Stromal cell of bone marrow (primary cell): ENCODE measurements at places on chromosomes 4 and X.

- DNase-seq = no peak
Measured at GRCh38 chr4:55509266-55509665, 37.4 kb downstream of the CLOCK start.

DNA sequence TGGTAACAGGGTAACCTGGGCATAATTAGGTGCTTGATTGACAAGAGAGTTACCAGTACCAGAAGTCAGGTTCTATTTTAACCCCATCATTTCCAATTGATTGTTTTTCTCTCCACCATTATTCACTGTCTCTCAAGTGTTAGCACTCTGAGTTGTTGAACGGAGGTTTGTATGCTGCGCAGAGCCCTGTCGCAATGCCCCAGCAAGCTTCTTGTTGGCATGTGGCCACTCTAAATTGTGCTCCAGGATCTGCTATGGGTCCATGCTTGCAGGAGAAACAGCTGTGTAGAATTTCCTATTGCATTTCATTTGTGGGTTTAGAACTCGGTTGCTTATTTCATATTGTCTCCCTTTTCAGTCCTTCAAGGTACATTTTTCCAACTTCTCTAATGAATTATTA, 98.2 kb downstream of the KLHL8 start:
- DNase-seq = no peak

- no peak for DNase-seq
Measured at GRCh38 chr4:152352215-152352614, 183.7 kb downstream of the FBXW7 start.

DNA sequence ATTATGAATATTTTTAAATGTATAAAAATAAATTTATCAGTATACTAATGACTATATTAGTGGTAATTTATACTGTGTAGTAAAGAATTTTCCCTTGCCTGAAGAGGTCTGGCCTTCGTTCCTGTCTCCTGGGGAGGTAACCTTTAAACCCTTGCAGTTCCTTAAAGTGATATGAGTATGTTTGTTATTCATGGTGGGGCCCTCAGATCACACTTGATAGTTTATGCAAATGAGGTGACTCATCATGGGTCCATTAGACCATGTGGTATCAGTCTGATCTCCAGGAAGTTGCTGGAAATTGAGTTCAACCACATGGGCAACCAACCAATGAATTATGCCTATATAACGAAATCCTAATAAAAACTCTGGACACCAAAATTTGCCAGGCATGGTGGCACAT, 904.1 kb downstream of the RPA4 start:
- DNase-seq = no peak

DNA sequence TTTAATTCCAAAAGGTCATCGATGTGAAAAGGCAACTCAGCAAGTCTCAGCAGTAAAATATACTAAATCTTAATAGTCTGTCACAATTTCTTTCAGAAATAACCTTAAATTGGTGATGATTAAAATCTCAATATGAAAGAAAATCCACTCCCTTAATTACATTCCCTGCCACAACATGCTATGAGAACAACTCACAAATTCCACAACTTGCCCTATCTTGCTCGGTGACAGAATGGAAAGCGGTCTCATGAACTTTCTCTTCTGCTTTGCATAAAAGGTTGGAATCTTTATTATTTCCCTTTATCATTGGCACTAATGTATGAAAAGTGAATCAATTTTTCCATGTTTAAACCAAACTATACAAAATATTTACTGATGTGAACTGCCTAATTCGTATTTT, 380.8 kb downstream of the TMA16 start:
- no peak for DNase-seq

DNA sequence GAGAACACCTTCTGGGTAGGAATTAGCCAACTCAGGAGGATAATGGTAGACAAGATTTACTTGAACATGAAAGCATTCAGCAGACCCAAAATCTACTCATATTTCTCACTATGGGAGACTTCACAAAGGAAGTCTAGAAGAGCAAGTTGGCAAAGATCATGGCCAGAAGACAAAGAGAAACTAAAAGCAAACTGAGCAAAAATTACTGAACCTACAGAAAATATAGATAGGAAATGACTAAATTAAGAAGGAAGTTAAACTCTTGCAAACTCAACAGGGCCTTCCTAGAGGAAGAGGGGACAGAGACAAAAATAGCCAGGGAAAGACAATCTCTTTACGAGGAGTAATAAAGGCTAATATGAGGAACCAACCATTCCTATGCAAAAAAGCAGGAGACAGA, 18.7 kb downstream of the CORIN start:
- DNase-seq = no peak

- peak; percentile 47 for DNase-seq
Measured at GRCh38 chr4:88104902-88105610, 53.4 kb downstream of the ABCG2 start.

- peak; percentile 7 for DNase-seq
Measured at GRCh38 chr4:165476214-165477098, 97.6 kb downstream of the CPE start.

GRCh38 chrX:20143111-20143510, 1.5 kb upstream of the EIF1AX start:
- no peak for DNase-seq

DNA sequence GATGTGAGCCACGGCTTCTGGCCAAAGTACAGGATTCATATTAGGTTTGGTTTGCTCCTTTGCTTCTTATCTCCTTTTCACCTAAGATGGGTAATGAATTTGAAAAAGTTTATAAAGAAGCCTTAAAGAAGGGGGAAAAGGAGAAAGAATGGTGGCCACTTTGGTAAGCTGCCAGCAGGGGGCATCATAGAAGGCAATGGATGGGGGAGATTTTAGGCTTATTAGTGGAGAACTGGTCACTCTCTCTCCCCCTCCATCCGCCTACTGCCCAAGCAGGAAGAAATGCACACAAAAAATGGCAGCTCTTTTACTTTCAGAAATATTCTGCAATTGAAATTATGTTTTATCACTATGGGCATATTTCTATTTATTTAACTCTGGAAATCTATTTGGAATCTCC, 32.0 kb downstream of the SPARCL1 start:
- DNase-seq = no peak

DNA sequence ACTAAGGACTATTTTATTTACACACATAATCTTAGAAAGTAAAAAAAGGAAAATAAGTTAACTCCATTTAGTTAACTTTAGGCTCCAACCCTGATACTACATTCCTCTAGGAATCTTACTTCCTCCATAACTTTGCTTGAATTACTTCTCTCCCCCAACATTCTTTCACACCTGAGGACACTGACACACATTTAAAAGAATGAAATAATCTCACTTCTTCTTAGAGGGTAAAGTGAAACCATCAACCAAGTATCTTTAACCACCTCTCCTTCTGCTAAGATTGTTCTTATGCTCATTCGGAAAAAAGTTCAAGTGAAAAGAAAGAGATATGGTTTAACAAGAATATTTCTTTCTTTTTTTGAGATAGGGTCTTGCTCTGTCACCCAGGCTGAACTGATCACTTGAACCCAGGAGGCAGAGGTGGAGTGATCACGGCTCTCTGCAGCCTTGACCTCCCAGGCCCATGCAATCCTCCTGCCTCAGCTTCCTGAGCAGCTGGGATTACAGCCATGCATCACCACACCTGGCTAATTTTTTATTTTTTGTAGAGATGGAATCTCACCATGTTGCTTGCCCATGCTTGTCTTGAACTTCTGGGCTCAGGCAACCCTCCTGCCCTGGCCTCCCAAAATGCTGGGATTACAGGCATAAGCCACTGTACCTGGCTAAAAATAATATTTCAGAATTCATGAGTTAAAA, 28.5 kb downstream of the SLC25A4 start:
- DNase-seq = no peak

- no peak for DNase-seq
Measured at GRCh38 chr4:88109123-88109881, 49.1 kb downstream of the ABCG2 start.

DNA sequence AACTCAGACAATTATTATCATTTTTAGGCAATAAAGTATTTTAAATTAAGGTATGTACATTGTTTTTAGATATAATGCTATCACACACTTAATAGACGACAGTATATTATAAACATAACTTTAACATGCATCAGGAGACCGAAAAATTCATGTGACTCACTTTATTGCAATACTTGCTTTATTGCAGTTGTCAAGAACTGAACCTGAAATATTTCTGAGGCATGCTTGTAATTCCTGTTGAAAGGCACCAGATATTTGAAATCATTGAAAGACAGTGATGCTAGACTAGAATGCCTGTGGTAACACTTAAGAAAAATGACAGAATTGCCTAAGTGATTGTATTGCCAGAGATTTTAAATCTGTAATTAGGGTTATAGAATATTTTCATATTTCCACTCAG, 175.6 kb upstream of the MAGEB2 start:
- no peak for DNase-seq

- DNase-seq = no peak
Measured at GRCh38 chrX:49876750-49877149, 2.5 kb upstream of the USP27X start.

- peak; percentile 14 for DNase-seq
Measured at GRCh38 chr4:30903502-30904214, 183.5 kb downstream of the PCDH7 start.

DNA sequence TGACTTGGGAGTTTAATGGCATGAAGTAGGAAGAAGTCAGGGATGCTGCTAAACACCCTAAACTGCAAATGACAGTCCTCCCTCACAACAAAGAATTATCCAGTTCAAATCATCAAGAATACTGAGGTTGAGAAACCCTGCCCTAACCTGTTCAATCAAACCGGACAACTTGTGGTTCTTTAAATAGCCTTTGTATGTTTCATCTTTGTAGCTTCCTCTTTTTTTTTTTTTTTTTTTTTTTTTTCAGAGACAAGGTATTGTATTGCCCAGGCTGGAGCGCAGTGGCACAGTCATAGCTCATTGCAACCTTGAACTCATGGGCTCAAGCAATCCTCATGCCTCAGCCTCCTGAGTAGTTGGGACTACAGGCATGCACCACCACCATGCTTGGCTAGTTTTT, 52.5 kb upstream of the TTC29 start:
- no peak for DNase-seq

GRCh38 chrX:153443476-153444332, 2.2 kb downstream of the TREX2 start:
- no peak for DNase-seq

DNA sequence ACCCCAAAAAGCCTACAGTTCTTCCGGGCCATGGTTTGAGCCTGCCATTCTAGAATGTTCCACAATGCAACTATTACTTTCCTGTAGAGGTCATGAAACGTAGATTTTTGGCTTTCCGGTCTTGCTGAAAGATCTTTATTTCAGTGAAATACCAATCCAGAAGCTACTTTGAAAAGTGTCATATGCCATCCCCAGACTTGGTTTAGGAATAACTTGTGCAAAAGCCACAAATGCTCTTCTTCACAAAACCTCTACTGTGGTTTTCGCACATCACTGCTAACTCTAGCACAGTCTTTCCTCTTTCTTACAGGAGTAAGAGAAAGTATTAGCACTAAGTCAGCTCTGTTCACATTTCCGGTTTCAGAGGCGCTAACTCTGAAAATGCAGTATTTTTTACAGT, 12.7 kb upstream of the CD40LG start:
- no peak for DNase-seq

- no peak for DNase-seq
Measured at GRCh38 chrX:74779175-74779574, 146.1 kb downstream of the NEXMIF start.

DNA sequence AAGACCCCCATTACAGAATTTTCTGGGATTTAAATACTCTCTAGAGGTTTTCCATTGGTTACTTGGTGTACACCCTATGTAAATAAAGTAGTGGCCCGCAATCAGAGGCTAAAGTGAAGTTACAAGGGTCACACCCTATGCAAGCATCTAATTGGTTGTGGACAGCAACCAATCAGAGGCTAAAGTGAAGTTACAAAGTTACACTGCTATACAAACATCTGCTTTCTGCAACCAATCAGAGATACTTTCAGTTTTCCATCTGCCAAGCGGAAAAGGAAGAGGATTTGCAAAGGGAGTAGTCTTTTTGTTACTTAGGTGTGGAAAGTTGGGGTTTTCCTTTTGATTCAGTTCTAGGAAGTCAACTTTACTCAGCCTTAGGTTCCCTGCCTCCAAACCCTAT, 2.0 kb upstream of the ATRX start:
- peak; percentile 21 for DNase-seq

GRCh38 chr4:78292341-78292740, 235.2 kb downstream of the FRAS1 start:
- DNase-seq = no peak

- no peak for DNase-seq
Measured at GRCh38 chr4:6682862-6683590, 10.7 kb upstream of the S100P start.

GRCh38 chr4:84995386-84995785, 28.9 kb upstream of the WDFY3 start:
- DNase-seq = no peak

DNA sequence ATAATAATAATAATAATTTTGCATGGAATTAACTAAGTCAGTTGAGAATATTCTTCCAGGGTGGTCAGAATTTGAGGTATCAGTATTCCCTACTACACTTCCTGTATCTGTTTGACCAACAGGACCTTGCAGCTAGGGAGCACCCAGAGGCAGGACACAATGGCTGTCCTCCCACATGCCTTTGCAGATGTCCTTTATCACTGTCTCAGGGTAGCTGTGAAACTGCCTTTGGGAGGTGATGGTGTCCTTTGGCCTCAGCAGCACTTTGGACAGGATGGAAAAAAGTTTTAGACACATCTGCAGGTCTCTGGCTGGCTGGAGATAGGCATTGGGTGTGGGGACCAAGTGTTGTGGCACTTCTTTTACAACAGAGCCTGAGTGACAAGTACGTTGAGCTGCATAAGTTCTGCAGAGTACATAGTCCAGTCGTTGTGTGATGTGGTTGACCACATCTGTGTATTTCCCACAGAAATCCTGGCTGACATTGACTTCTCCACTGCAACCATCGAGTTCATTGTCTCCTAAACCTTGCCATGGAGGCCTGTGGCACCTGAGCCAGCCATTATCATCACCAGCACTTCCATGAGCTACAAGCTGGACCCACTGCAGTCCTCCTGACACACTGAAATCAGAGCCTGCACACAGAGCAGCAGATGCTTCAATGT, 19.1 kb upstream of the UBA6 start:
- DNase-seq = no peak

GRCh38 chr4:16140879-16141249, 57.0 kb upstream of the PROM1 start:
- DNase-seq = peak; percentile 64

- no peak for DNase-seq
Measured at GRCh38 chr4:109302361-109303139, at the start of gene COL25A1. Gene COL25A1 (minus strand): TSS chr4:109302658.
